ENCODE measurements at places on chromosomes 6 and 20.

DNA sequence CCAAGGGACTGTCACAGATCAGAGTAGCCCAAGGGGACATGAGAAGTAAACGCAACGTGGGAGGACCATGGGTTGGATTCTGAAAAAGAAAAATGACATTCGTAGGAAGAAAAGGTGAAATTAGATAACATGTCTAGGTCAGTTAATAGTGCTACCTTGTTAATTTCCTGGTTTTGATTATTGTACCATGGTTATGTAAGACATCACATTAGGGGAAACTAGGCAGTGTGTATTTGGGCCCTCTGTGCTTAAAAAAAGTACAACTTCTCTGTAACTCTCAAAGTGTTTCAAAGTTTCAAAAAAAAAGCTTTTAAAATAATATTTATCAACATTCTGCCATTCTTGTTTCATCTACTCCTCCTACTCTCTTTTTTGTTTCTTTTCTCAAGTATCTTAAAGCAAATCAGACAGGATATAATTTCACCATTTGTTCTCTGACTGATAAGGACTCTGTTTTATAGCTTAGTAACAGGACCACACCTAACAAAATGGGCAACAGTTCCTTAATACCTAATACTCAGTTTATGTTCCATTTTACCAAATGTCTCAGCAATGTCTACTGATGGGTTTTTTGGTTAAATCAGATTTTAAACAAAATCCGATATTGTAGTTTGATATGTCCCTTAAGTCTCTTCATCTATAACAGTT lies 97.1 kb upstream of the PLCB4 start:
- no peak for DNase-seq

DNA sequence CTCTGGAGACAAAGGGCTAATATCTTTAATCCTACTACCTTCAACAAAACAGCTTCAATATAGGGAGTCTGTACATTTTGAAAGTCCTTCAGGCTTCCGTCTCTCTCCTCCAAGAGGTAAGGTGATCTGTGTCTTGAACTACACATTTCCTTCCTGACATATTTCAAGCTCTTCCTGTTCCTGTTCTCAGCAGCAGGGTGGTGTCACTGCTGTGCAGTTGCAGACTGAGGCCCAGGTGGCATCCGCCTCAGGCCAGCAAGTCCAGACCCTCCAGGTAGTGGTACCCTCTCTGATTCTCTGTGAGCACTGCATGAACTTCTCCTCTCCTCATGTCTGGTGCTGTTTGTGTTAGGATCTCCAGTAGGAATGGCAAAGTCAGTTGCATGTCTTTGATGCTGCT lies 7.8 kb downstream of the NFYA start:
- no peak for DNase-seq

DNA sequence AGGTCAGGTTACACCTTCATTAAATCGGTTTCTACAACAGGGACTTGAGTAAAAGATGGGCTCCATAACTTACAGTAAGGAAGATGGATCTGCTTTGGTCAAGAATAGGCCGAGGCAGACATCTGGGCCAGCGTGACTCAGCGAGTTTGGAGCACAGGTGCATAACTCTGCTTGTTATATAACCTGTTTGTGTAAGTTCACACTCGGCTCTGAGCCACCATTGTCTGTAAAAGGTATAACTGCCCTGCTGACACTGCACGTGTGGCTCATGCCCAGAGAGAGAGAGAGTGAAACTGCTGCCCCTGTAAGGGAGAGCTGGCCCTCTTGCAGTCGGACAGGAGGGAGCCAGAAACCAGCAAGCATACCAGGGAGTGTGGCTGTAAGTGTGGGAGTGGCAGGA lies 737.9 kb upstream of the SLC35B3 start:
- no peak for DNase-seq

DNA sequence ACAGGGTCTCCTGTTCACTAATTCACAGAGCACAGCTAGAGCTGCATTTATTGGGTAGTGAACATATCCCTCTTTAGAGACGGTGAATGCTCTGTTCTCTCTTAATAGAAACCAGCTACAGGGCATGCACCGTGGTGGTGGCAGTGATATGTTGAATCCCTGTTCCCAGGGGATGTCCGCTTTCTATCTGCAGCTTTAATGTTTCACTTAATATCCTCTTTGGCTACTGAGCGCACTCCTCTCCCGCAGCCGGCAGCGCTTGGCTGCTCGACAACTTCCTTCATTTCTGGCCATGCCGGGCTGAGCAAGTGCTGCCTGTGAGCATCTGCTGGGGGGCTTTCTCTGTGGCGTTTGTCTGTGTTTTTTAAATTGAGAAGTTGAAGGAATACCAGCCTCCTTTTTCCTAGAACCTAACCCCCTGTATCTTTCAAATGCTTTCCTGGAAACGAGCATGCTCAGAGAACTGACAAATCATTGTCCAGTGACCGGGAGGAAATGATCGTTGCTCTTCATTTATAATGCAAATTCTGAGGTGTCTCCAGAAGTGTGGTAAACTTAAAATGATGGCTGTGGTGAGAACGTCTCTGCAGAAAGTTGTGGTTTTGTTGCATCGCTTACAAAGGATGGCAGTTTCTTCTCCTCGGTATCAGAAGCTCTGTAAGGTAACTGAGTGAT lies 297.9 kb downstream of the UTRN start:
- peak; percentile 20 for DNase-seq

DNA sequence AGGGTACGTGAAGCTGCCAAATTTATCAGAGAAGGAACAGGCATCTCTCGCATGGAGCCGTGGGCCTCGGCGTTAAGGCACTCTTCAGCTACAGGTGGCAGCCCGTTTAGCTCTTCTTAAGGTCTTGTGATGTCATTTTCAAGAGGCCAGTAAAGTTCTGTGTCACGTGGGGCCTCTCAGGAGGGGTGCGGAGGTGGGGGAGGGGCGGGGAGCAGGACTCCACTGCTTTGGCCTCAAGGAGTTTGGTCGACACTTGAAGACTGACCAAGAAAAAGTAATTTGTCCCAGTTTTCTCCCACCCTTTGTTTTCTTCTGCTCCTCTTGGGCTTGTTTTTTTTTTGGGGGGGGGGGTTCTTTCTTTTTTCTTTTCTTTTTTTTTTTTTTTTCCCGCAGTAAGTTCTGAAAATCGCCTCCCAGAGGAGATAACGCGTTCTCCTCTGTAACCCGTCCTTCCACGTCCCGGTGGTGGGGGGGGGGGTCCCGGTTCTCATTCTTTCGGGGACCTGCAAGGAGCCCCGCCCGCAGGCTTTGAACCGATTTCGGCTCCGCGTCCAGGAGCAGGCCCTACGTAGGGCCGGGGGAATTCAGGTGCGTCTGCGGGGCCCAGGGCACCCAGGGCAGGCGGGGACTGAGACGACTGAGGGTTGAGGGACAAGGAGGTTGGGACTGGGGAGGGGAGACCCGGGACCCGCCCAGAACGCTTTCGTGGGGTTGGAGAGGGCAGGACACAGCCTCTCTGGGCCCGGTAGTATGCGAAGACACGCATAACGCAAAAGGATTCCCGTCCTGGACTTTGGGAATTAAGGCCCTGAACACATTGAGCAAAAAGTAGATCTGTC lies 26.0 kb downstream of the GPX6 start:
- DNase-seq, result peak; percentile 29

All from activated CD4-positive, alpha-beta T cell treated with anti-CD3 and anti-CD28 coated beads for 4 hours (primary cell).